ENCODE measurements at places on chromosomes 11 and 22.

- no peak for DNase-seq
These were observed 1.4 kb downstream of the FLRT1 start for GRCh38 chr11:64037027-64037634.

- no peak for DNase-seq
These were observed 8.7 kb downstream of the CCDC83 start for GRCh38 chr11:85863855-85864254.

DNA sequence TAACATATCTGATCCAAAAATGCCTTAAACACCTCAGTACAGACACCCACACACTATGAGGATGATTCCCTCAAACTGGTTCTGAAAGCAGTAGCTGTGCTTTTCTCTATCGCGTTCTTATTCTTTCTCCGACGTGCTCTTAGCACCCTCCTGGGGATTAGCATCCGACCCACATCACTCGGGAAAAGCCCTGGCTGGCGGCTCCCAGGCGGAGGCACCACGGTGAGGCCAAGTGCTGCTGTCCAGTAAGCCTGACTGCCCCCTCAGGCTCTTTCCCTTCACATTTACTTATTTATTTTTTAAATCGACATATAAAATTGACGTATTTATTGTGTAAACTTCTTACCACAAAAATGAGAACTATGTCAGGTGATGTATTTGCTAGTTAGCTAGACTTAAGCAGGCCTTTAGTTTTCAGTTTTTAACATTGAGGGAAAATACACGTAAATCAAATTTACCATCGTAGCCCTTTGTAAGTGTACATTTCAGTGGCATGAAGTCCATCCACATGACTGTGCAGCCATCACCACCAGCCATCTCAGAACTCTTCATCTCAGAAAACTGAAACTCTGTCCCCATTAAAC, 19.2 kb downstream of the TBX1 start:
- DNase-seq = no peak

DNA sequence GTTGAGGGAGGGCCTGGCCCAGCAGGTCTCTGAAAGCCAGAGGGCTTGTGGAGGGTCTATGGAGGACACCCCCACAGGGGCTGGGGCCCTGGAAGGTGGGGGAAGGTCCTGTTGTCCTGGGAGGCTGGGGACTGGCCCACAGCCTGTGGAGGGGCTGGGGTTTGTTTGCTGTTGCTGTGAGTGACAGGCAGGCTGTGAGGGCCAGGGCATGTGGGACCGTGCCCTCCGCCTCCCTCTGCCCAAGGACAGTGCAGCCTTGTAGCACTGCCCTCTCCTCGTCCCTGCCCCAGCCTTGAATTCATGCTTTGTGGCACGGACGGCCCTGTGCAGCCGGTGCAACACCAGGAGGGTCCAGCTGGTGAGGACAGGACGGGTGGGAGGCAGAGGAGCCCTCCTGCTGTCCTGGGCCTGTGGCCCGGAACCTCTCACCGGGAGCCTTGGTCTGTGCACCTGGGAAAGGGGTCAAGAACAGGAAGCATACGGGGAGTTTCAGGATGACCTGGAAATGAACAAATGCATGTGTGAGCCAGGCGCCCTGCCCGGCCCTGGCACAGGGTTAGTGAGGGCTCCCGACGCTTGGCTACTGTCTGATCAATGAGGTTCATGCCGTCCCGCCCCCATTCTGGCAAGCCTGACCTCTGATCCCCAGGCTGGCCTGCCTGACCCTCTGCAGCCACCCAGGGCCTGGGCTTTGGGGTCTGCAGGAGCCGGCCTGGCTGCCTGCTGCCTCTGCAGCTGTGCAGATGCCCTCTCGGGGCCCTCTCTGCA, 37.4 kb upstream of the PRODH start:
- no peak for DNase-seq

GRCh38 chr11:89490981-89491690, at the start of gene NOX4:
TSS of gene NOX4 (minus strand) at chr11:89491375. CDS start at chr11:89491246, 129 bp downstream.
- no peak for DNase-seq

DNA sequence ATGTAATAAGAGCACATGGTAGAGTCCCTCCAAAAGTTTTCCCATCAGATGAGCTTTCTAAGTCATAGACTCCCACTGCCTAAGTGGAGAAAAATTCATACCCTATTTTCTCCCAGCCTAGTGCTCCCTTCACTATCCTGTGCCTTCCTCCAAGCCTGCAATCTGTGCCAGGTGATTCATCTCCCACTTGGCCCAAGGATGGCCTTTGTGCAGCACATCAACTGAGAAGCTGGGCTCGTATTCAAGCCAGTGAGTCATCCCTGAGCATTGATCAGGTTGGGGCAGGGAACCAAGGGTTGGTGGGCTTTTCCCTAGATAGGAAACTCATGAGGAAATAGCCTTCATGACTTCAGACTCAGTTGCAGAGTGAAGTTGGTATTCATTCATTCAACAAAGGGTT, 64.6 kb downstream of the PANX1 start:
- no peak for DNase-seq

DNA sequence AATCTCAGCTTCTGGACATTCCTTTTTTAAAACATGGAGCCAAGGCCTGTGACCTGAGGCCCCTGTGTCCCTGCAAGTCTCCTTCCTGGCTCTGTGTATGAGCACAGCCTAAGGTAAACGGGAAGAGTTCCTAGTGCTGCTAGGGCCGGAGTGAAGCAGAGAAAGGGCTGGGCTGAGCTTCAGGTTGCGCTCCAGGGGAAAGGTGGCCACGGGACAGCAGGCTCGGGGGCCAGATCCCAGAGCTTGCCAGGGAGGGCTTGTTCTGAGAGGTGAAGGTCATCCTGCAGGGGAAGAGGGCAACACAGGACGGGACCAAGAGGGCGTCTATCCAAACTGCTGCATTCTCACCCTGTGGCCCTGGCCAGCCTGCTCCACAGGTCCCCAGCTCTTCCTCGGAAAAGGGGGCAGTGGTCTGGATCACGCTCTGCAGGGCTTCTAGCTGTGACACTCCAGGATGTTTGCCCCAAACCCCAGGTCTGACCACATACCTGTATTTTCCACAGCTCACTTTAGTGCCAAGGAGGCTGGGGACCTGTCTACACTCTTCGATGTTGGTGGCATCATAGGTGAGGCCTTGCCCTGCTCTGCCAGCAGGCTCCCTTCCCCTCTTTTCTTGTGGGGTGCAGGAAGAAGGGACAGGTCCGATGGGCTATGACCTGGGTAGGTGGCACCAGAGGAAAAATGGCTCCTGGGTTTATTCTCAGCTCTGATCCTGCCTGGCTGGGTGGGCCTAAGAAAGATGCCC, 20.4 kb downstream of the SLC37A2 start:
- DNase-seq = no peak

- DNase-seq = no peak
These were observed 8.7 kb downstream of the OR52A5 start for GRCh38 chr11:5129457-5129877.

DNA sequence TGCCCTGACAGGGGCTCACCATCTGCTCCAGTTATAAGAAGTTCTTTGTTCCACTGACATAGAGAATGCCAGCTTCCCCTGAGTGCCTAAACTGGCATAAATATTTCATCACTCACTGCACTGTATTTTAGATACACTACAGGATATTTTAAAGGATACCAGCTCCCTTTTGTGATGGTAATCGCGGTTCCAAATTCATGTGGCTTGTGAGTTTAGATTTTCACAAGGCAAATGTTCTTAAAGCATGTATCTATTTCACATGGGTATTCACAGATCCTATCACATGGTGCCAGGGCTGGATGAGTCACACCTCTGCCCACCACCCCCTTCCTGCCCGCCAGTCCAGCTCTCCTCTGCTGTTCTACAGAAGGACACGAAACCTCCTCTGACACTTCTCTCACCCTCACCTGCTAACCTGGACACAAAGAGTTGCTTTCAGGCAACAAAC, 105.5 kb downstream of the KCNC1 start:
- DNase-seq = no peak

GRCh38 chr11:21398195-21398594, 728.8 kb downstream of the NELL1 start:
- DNase-seq = no peak

GRCh38 chr22:44351685-44352377, 39.1 kb upstream of the SHISAL1 start:
- DNase-seq = no peak

DNA sequence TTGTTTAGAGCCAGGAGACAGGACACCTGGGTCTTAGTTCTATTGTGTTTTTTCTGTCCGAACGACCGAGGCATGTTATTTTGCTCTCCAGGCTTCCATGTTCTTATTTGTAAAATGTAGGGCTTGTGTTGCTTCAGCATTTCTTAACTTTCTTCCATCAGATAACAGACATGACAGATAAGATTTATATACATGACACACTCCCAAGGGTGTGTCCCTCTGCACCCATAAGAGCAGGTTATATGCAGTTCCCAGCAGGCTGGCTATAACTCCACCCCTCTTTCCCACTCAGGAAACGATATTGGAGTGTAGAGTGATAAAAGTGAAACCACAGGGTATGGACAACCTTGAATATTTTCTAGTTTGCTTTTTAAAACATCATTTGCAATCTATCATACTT, 65.8 kb downstream of the APIP start:
- no peak for DNase-seq

GRCh38 chr22:37982938-37983859, 1.2 kb downstream of the SOX10 start:
- DNase-seq = no peak

DNA sequence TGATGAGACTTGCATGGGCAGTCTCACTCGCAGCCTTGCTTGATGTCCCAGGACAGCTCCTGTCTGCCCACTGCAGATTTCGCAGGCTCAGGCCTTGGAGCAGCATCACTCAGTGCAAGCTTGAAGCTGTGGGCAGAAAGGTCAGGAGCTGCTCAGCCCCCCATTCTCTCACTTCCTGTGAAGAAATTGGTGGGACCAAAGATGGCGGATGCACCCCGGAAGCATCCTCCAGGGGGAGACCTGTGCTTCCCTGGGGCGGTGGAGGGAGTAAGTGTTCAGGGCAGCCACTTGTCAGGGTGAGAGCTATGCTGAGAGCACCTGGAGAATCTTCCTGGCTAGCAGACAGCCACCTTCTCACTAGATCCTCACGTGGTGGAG, 11.3 kb downstream of the PLAAT2 start:
- peak; percentile 15 for DNase-seq

DNA sequence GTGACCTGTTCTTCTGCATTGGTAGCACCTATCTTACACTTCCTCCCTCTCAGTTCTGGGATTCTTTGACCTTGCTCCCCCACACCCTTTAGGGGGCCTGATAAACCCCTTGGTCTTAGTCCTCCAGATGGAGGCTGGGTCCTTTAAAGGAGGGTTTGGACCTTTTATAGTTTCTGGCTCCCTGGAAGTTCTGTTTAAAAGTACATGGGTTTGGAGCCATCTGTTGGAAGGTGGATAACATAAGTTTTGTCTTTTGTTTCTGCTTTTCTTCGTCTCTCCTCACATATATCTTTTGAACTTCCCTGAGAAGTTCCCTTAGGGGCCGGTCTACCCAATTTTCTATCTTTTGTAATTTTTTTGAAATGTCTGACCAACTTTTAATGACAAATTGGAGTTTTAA, 17.9 kb upstream of the HYLS1 start:
- DNase-seq = no peak

- no peak for DNase-seq
These were observed 8.0 kb downstream of the B4GALNT4 start for GRCh38 chr11:377174-377865.

DNA sequence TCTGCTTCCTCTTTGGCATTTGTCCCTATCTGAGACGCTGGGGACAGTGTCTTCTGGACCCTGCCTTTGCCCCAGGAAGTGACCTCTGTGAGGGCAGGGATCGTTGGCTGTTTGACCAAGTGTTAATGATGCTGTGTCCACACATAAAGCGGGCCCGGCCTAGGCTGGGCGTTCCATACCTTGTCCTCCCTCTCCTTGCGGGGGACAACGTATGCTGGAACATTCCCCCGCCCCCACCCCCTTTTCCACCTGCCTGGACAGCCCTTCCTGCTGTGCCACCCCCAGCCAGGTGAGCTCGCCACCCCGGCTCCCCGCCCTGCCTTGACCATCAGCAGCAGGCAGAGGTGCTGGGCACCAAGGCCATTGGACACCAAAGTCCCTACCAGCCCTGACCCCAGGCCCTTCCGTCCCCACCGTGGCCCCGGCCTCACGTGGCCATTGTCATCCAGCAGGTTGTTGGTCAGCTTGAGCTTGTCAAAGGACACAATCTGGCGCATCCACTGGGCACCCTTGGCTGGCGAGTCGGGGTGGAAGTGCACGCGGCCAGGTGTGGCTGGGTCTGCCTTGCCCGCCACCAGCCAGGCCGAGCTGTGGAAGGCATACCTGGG, 4.1 kb upstream of the NUDT8 start:
- no peak for DNase-seq

- DNase-seq = no peak
These were observed 36.2 kb downstream of the LMO1 start for GRCh38 chr11:8227156-8228152.

DNA sequence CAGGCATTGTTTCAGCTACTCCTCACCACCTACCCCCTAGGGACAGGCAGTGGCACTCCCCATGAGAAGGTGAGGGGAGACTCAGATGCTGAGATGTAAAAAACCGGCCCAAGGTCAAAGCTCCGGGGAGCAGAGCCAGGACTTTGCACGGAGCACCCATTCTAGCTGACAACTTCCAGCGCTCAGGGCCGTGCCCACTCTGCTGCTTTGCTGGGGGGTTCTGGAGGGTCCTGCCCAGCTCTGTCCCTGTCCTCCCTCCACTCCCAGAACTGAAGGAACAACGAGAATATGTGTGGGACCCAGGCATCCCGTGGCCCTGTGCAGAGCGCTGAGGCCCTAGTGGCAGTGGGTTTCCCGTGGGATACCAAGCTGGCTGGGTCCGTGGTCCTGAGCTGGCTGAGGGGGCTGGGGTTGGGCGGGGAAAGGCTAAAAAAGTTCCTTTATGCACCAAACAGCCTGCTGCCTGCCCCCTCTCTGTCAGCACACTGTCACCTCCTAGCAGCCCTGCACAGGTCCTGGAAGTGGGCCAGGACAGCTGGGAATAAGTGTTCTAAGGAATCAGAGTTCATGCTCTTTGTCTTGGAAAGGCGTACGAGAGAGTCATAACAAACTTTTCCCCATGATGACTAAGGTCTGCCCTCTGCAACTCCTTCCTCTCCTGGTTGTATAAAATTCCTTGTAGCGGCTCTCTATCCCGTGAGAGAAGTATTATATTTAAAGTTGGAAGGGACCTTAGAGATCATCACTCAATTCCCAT, 1.9 kb downstream of the MS4A10 start:
- DNase-seq = no peak

- DNase-seq = no peak
These were observed 10.0 kb upstream of the MICAL2 start for GRCh38 chr11:12100429-12100828.
